Stimulated activated CD4-positive, alpha-beta T cell treated with anti-CD3 and anti-CD28 coated beads, Interleukin-12 subunit alpha, Interleukin-12 subunit beta, amount 100 ng/mL, for 4 hours (primary cell): ENCODE measurements at places on chromosomes 4 and X.

DNA sequence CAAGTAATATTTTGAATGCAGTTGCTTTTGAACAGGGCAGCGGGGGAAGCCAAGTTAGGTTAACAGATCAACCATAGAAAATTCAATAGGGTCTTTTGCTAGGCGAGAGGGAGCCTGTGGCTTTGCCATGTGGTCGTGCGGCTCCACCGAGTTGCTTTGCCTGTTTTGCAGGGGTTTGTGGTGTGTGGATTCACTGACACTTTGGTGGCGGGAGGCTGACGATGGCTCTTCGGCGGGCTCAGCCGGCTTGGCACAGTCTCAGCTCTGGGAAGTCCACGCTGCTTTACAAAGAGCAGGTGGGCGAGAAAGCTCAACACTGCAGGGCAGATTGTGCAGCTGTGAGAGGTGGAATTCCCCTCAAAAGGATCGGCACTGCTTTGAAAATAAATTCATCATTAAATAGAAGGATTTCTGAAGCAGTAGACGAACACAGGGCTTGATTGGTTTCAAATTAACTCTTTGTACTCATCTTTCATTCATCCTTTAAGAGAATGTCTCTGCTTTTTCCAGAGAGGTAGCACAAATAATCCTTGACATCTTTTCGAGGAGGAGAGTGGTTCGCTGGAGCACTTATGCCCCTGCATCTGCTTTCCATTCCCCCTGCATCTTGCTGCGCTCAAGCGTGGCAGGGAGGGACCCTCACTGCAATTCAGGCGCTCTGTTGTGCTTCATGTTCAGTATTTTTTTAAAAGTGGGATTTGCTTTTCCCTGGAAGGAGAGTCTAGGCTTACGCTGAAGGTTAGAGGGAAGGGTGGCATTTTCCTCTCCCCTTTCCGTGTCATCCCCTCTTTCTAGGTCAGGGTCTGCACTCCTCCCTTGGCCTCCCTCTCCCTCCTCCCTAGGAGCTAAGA, 201.8 kb upstream of the LEF1 start:
- peak; percentile 22 for DNase-seq

GRCh38 chr4:6658597-6659075, 18.2 kb downstream of the MRFAP1 start:
- DNase-seq = peak; percentile 50

GRCh38 chr4:87262886-87263285, 42.5 kb upstream of the KLHL8 start:
- DNase-seq = no peak

GRCh38 chr4:1042352-1043055, 31.1 kb downstream of the FGFRL1 start:
- no peak for DNase-seq

GRCh38 chr4:150173982-150174398, 95.7 kb downstream of the DCLK2 start:
- DNase-seq = no peak

DNA sequence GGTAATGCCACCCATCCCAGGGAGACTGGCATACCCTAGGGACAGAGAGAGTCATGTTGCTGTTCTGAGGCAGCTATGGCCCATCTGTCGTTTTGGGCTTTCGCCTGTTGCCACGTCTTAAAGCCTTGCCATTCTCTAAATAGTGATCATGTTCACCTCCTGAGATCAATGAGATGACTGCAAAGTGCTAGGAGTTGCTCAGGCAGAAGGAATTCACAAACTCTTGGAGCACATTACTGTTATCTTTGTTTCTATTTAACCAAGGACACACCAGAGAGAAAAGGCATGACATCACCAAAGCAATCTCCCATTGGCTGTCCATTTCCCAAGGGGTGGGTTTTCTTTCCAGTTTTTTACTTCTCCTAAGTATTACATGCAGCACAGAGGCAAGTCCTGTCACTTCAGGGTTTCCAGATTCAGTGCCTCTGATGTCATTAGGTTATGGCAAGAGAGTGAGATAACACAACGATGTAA, 37.1 kb upstream of the SETD7 start:
- DNase-seq = no peak

GRCh38 chr4:74671080-74671698, 123.1 kb downstream of the BTC start:
- peak; percentile 19 for DNase-seq

- no peak for DNase-seq
Measured at GRCh38 chr4:174086829-174087799, 196.4 kb downstream of the FBXO8 start.

- DNase-seq = no peak
Measured at GRCh38 chr4:94403751-94404150, 48.0 kb upstream of the PDLIM5 start.
